ENCODE measurements at places on chromosomes 3 and 15. TPM values are rescaled to one million over a fixed set of nuclear protein-coding genes. Genes with fewer than 3 reads are reported as not detected.

DNA sequence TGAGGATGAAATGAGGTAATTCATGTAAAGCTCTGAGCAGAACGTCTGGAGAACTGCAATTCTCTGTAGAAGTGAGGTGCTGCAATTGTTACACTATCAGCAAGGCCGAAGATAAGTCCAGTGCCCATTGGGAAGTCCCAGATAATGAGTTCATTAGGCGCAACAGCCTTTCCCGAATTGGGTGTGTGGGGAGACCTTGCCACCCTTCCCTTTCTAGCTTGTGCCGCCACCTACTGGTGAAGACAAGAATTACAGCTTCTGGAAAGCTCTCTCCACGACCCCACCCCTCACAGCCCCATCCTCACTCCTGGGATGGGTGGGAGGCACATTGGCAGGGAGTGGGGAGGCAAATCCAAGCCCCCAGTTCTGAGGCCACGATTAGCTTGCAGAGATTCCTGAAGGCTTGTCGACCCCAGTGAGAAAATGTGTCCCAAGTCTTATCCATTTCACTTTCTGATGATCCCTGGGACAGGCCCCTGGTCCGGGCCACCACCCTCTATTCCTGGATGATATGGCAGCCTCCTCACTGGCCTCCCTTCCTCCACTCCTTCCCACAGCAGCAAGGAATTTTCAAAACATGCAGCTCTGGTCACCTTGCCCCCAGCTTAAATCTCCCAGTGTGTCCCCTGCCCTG is 36.4 kb downstream of the FAM3D start:
- peak; percentile 59 for ATAC-seq

The GXYLT2 gene
- 2.2 TPM for total RNA-seq

DNA sequence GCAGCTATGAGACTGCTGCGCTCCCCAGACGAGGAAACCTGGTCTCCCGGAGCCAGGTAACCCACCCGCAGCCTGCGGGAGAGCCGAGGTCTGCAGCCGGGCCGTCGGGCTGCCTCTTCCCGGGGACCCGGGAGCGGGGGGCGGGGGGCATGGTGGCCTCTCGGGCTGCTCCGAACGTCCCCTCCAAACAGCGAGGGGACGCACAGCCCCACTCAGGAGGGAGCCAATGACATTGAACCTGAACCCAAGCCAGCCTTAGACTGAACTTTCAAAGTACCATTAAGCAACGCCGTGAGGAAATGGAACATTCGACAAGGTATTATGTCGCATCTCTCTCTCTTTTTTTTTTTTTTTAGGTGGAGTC is 29.8 kb upstream of the ALDH1A3 start:
- ATAC-seq: no peak

DNA sequence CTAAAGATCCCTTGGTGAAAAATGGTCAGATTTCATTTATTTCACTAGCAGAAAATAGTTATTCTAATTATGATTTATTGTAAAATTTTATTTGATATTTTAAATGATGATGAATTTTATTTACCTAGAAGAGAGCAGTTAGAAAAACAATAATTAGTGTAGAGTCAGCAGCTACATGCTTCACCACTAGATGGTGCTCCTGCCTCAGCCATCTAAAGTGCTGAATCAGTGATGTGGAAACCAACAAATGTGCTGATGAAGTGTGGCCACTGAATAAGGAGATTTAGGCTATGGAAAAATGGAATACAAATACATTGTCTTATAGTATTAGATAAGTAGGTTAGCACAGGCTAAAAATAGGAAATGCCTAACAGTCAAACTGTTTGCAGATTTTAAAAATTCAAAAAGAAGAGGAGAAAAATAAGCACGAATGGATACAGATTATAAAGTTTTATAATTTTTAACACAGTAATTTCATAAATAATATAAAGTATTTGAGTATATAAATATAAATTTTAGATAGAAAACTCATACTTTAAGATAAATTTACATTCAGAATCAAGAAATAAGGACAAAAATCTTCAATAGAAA is 109.8 kb downstream of the PPP2R3A start:
- peak; percentile 92 for ATAC-seq

GRCh38 chr3:11711876-11712275 is 68.2 kb upstream of the VGLL4 start:
- ATAC-seq: no peak

- ATAC-seq: peak; percentile 95
These were observed 77.5 kb upstream of the FBN1 start for GRCh38 chr15:48722764-48723661.

GRCh38 chr3:126436826-126437717 is 38.6 kb downstream of the ZXDC start:
- no peak for ATAC-seq

- ATAC-seq: no peak
These were observed 78.8 kb downstream of the SLC7A14 start for GRCh38 chr3:170507063-170507462.

The ZNF619 gene
- 3.6 TPM for total RNA-seq

The MESP2 gene
- total RNA-seq: 0.40 TPM

Data from esophagus mucosa (tissue), 1 donor.